Stimulated activated effector memory CD8-positive, alpha-beta T cell treated with anti-CD3 and anti-CD28 coated beads, Interleukin-12 subunit alpha, Interleukin-12 subunit beta, amount 100 ng/mL, for 72 hours (primary cell): ENCODE measurements at places on chromosomes 3 and 15.

DNA sequence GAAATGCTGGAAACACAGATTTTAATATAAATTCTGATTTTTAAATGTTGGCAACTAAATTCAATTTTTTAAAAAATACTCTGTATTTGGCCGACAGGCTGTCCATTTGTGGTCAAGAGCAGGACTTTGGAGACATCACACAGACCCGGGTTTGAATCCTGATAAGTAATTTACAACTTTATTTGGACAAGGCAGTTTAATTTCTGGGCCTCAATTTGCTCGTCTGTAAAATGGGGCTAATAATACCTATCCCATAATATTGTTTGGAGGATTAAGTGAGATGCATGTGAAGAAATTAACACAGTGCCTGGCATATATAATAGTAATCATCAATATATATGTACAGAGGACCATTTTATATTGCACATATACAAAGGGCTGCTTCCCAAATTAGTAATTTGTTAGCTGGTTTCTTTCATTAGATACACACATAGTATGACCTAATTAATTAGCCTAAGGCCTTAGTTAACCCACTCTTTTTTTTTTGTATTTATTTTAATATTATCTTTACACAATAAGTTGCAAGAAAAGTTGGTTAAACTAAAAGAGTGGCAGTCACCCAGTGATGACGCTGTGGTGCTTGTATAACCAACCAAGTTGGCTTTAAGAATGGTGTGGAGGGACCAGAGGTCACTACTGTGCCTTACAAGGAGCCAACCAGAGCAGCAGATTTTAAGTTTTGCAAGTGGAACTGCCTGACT, 665 bp downstream of the PIGB start:
- no peak for DNase-seq

- no peak for DNase-seq
These were observed 148.3 kb downstream of the FEZF2 start for GRCh38 chr3:62225051-62225450.

- DNase-seq: no peak
These were observed 58.9 kb upstream of the DAZL start for GRCh38 chr3:16663854-16664712.

DNA sequence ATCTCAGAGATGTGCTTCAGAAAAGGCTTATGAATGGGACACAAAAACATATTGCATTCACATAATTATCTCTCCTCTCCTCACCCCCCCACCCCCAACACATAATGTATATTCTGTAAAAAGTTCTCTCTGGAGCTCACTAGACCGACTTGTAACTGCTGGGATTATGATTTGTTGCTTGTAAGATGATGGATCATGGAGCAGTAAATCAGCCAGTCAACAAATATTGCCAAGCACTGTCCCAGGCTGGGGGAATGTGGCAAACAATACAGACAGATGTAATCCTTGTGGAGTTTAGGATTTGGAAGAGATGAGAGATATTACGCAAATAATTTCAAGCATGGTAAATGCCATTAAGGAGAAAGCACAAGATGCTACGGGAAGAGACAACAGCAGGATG, 114.8 kb downstream of the PEX5L start:
- DNase-seq: no peak

DNA sequence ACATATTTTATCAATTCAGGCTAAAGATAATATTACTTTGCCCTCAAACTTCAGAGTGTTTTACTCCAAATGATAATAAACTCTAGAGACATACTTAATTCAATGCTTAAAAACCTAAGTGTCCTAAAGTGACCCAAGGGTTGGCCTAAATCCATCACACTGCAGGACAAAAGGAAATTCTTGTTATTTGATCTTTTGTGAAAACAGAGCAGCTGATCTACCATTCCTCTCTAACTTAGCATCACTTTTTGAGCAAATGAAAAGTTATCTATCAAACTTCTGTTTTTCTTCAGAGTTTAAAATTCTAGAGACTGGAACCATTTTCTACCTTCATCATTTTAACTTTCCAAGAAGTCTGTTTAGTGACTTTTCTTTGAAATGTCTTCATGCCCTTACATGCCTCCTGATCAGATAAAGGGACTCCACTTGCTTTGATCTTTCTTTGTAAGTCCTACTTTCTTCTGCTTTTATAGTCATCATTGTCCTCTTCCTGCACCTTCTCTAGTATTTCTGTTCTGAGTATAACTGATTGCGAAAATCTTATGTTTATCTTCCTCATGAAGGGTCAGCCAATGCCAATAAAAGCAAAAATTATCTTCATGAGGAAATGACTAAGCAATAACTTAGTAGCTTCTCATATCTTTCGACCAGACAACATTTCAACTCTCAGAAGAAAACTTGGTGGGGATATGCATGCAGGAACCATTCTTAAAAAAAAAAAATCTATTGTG, 378.7 kb upstream of the TGFBR2 start:
- no peak for DNase-seq

DNA sequence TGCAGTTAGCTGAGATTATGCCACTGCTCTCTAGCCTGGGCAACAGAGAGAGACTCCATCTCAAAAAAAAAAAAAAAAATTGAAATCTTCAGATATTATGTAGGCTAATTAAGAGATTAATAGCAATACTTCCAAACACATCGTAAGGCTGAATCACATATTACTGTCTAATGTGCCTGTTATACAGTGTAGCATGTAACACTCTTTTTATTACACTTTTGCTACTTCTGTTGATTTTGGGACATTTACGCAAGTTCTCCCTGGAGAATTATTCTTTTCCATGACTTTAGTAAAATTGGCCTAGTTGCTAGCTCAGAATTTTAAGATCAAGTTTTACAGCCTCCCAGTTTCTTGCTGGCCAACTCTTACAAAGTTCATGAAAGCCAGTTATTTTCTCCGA, 605.2 kb downstream of the NAALADL2 start:
- DNase-seq: no peak

DNA sequence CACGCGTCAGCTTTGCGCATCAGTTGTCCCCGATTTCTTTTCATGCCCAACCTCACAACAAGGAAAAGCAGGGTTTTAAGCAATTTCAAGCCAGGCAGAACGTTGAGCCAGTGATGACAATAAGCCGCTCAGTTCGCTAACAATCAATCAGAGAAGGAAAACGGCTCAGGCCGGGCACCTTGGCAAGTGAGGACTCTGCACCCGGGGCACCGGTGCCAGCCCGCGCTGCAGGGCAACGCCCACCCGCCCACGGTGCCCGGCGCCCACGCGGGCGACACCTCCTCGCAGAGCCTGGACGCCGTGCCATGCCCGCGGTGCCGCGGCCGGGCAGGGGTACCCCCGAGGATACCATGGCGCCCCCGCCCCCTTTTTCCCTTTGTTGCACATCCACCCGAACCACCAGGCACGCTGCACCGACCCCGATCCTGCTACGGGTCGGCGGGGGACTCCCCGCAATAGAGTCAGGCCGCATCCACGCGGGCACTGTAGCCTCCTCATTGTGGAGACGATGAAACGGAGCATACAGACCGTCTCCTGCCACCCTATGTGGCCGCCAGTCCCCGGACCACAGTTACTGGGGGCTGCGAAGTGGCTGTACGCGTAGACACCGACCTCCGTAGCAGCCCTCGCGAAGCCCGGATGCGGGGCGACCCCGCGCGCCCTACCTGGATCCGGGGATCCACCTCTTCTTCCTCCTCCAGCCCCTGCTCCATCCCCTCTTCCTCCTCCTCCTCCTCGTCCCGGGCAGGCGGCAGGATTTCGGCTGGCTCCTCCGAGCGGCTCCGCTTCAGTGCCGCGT, 581 bp downstream of the SH3BP5 start:
- DNase-seq: peak; percentile 37

- DNase-seq: no peak
These were observed 294.2 kb upstream of the MEIS2 start for GRCh38 chr15:37394402-37395099.

DNA sequence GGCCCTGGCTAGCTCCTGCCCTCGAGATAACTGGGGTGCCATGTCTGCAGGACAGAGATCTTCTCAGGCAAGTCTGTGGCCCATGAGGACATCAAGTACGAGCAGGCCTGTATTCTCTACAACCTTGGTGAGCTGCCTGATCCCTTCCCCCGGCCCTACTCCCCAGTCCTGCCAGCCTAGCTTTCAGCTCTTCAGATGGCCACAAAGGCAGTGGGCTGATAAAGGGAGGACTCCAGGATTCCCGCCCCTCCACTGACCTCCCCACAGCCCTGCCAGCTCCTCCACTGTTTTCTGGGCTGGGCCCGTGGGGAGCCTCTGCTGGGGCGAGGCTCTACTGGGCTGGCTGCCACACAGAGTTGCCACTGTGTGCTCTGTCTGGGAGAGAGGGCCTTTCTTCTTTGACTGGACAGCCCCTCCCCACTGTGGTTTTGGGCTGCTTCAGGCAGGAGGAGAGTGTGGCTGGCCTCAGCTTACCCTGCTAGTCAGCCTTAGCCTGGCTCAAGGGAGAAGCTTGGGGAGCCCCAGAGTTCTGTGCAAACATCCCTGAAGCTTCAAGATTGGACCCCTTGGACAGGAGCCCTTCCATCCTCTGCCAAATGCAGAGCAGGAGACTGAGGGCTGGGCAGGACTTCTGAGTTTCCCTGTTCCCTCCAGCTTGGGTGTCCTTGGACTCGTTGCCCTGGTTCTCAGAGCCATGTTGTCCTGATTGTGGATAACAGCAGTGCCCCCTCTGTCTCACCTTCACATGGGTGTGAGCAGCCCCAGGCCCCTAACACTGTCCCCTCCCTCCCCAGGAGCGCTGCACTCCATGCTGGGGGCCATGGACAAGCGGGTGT, 24.4 kb downstream of the PTPN23 start:
- no peak for DNase-seq

DNA sequence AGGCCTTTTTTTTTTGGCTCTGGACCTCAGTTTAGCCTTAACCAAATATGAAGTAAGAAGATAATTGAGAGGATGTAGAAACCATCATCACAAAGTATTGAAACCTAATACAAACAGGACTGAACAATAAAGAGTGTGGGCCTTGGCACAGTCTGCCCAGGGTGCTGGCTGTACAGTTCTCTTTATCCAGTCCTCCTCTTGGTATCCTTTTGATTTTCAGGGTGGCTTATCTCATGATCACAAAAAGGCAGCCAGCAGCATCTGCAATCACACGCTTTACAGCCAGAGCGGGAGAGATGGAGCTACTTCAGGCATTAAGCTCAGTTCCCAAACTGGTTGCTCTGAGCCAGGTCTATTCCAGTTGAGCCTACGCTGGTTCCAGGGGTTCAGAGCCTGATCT, 239.7 kb downstream of the RPLP1 start:
- DNase-seq: no peak

GRCh38 chr3:114274929-114275328, 18.9 kb upstream of the TIGIT start:
- no peak for DNase-seq

DNA sequence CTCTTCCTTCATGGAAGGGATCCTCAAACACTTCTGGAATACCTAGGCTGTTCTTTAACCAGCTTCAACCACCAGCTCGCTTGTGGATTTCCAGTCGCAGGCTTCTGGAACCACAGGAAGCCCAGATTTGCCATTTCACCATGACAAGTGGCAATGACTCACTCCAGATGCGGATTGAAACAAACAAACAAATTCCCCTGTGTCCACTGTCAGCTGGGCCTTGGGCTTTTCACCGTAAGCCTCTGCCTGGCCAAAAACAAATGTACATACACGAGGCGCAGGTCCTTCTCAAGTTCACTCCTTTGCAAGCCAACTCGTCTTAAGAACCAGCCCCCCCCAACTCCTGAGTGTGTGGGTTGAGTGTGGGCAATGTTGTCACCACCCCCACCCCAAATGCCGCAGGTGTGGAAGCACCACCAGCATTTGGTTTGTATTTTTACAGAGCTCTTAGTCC, 8.8 kb downstream of the BCL6 start:
- peak; percentile 63 for DNase-seq

GRCh38 chr3:11482021-11482420, 161.7 kb downstream of the VGLL4 start:
- no peak for DNase-seq

GRCh38 chr15:86659724-86660411, 580.2 kb downstream of the AGBL1 start:
- DNase-seq: no peak

DNA sequence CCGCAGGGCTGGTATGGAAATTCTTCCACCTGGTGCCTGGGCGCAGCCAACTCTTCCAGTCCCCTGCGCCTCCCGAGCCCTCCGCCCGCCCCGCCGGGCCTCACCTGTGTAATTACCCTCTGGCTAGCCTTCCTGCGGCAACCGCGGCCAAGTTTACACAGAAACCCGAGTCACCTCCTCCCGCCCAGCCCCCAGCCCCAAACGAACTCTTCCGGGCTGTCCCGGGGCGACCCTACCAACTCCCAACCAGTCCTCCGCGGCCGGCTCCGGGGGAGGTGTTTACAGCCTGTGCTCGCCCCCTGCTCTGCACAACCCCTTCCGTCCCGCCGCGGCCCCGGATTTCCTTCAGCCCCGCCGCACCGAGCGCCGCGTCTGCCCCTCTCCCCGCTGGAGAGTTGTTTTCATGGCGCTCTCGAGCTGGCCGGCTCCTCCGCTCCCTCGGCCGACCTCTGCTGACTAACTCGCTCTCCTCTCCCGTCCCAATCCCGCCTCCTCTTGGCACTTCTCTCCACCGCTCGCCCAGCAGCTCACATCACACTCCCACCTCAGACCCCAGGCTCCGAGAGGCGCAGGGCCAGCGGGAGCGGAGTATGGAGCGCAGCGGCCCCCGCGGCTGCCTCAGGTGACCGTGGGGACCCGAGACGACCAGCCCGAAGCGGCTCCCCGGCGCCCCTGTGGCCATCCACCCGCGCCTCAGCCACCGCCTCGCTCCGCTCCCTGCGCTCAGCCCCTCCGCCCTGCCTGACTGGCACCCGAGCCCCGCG, 538 bp downstream of the ATOSA start:
- peak; percentile 80 for DNase-seq

DNA sequence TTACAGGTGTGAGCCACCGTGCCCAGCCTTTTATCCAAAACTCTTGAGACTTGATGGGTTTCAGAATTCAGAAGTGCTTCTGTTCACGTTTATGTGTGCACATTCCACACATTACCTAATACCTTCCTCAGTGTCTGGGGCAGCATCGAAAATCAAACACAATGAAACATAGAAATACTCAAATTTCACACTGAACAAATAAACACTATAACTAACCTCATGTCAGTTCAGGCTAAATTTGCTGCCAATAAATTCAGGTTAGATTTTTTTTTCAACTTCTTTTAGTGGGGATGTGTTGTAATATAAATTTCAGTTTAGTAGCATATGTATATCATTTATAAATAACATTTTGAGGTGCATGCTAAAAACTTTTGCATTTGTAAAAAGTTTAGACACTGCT, 2.8 kb downstream of the EIF2AK4 start:
- no peak for DNase-seq

- DNase-seq: no peak
These were observed 535.1 kb upstream of the NR2F2 start for GRCh38 chr15:95795386-95795785.

GRCh38 chr3:58965865-58966264, 84.0 kb downstream of the CFAP20DC start:
- no peak for DNase-seq

DNA sequence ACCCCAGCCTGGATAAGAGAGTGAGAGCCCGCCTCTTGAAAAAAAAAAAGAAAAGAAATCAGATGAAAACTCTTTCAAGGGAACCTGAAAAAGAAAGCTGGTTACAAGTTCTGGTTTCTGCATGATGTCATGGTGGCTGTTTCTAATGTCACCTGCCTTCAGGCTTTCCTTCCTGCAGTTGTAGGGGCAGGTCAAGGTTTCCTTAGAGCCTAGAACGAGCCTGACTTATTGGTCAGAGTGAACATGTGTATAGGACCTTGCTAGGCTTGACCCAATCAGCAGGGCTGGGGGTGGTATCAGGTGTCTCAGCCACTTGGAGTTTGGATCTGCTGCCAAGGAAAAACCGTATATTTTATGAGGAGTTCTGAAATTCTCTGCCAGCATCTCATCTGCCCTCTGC, 3.8 kb downstream of the IVD start:
- DNase-seq: no peak

- DNase-seq: peak; percentile 75
These were observed 38.8 kb downstream of the TMEM40 start for GRCh38 chr3:12719984-12720898.

GRCh38 chr15:26697913-26698312, 75.0 kb downstream of the GABRB3 start:
- no peak for DNase-seq
